ENCODE measurements at places on chromosomes 6 and 20.

DNA sequence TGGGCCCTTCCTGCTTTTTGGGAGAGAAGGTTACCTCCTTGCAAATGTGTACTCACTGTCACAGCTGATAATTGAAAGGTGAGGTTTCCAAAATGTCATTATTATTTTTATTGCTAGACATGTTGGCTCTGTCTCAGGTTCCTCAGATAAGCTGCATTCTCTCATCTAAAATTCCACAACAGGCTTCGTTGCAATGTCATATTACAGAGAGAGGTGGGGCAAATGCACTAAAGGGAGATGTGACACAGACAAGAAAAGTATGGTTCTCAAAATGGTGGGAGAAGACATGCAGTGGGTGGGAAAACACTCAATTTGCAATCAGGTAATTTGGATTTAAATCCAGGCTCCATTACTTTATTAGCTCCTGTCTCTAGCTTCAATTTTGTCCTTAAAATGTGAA lies 256.4 kb upstream of the POU3F2 start:
- no peak for DNase-seq

- no peak for DNase-seq
Measured at GRCh38 chr6:141316236-141316635, 816.5 kb upstream of the GJE1 start.

DNA sequence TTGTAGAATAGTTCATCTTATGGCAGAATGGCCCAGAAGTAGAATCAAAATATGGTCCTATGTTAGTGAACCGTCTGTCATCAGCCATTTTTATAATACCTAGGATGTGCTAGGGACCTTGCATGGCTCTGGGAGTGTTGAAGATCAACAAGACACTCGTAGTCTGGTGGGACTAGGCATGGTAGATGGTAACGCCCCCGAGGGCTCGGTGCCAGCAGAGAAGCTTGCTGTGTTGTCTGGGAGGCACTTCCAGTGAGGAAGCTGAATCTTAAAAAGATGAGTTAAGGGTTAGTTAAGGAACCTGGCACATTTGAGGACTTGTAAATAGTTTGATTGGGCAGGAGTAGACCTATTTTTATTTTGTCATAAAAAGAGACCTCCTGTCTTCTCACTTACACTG lies 82.4 kb downstream of the MAP3K4 start:
- no peak for DNase-seq

DNA sequence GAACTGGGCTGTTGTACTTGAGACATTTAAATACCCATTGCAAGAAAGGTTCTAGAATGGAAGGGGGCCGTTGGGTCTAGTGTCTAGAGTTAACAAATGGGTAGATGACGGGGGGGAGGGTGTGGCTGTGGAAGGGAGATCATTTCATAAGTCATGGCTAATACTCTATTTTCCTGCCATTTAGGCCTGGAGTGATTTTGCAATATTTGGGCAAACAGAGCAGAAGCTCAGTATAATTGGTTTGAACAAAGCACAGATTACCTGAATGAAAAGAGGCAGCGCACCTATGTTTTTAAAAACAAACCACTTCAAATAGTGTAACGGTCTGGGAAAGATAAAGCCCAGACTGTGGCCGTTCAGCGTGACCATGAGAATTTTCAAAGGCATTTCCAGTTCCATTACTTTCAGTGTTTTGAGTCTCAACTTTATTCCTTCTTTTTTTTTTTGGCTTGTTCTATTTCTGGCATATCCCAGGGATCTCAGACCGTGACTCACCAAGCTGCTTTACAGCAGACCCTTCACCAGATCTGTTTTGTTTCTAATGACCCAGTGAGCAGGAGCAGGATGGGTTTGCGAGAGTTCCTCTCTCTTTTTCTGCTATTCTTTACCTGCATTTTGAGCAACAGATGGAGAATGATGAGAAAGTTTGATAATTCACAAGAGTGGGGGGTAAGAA lies 73.7 kb downstream of the LYRM2 start:
- DNase-seq = no peak

GRCh38 chr6:164164876-164165275 lies 750.4 kb downstream of the QKI start:
- DNase-seq = no peak

- DNase-seq = no peak
Measured at GRCh38 chr6:112622036-112622435, 274.9 kb downstream of the RFPL4B start.

- DNase-seq = no peak
Measured at GRCh38 chr20:16174311-16174710, 398.9 kb downstream of the KIF16B start.

DNA sequence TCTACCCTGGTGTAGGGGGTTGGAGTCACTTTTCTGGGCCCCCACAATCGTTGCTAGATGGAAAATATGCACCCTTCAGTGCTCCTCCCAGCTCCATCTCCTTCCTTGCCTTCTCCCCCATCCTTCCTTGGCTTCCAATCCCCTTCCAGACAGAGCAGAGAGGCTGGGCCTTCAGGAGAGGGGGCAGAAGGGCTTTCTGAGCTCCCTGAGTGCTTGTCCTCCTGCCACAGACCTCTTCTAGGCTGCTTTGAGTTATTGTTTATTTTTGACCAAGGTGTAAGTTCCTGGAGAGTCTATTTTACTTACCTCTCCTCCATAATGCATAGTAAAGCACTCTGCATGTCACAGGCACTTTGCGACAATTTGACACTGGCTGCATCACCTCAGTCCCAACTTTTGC lies 96.4 kb upstream of the CNKSR3 start:
- no peak for DNase-seq

DNA sequence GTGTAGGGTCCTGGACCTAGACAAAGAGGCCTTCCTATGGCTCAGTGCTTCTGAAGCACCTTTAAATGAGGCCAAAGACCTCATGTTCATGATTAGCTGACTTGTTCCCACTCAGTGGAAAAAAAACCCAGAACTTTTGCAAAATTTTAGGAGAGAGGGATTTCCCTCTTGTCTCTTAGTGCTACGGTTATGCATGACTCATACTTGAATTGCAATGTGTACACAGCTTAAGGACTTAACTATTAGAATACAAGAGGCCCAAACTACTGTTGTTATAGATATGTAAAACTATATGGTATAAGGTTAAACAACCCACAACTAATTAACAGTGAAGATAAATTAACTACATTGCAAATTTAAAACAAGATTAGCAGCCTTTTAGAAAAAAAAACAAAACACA lies 32.3 kb upstream of the HLA-A start:
- no peak for DNase-seq

GRCh38 chr6:113616701-113617274 lies 240.4 kb upstream of the MARCKS start:
- DNase-seq = no peak

GRCh38 chr6:165404697-165405096 lies 95.3 kb upstream of the C6orf118 start:
- DNase-seq = no peak

- DNase-seq = no peak
Measured at GRCh38 chr20:25418776-25419175, 11.3 kb downstream of the GINS1 start.

DNA sequence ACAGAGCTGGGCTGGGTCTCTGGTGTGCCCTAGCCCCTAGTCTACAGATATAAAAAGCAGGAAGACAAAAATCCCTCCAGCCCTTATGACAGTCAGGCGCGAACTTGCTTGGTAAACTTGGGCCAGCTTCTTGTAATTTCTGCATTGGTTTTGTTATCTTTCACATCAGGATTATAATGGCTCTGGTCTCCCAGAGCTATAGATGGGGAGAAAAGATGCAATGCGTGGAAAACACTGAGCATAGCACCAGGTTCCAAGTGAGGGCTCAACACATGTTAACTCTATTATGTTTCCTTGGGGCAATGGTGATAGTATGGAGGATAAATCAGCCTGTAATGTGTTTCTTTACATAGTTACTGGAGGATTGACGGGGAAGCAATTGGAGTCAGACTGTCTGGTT lies 246.8 kb upstream of the KCNG1 start:
- DNase-seq = no peak

DNA sequence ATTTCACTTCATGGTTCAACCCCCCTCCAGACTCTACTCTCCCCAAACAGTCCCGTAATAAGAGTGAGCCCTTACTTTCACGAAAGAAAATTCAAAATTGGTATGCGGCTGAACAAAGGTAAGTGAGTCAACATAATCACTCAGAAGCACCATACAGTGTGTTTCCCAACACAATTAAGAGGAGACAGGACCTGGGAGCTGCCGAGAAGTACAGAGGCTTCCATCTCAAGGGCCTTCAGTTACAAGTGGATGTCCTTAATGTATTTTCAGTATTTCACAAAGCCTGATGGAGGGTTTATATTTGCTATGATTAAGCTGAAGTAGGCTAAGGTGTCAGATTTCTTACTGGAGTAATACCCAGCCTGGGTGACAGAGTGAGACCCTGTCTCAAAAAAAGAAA lies 51.1 kb downstream of the MYO6 start:
- DNase-seq = no peak

- DNase-seq = no peak
Measured at GRCh38 chr6:75287424-75287823, 2.8 kb upstream of the TMEM30A start.

DNA sequence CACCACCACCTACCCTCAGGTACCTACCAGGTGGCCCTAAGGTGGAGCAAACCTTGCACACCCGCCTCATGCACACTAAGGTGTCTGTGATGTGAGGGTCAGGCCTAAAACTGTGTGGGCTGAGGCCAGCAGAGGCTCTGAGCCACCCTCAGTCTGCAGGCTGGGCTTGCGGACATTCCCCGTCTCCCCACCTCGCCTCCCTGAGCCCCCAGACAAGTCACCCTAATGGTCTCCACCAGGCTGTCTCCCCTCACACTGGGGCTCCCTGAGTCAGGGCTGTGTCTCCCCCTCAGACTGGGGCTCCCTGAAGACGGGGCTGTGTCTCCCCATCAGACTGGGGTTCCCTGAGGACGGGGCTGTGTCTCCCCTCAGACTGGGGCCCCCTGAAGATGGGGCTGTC lies 12.5 kb downstream of the PRPH2 start:
- no peak for DNase-seq

GRCh38 chr6:166581091-166581511 lies 5.4 kb downstream of the RAMACL start:
- DNase-seq = no peak

DNA sequence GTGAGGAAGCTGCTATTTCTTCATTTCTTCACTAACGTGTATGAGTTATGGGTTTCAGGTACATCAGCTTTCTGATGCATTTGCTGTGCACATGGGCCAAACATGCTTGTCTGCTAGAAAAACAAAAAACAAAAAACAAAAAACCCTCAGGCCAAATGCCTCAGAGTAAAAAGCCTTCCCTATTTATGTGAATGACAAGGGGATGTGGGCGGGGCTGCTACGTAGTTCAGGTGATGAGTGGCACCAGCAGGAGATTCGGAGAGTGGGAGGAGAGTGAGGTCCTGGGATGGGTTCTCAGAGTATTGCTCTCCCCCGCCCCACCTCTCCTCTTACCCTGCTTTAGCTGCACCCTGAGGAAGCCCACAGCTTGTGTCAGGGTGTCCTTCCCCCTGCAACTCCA lies 596.8 kb upstream of the JAG1 start:
- DNase-seq = no peak

GRCh38 chr20:41877911-41878310 lies 259.7 kb upstream of the CHD6 start:
- DNase-seq = no peak

DNA sequence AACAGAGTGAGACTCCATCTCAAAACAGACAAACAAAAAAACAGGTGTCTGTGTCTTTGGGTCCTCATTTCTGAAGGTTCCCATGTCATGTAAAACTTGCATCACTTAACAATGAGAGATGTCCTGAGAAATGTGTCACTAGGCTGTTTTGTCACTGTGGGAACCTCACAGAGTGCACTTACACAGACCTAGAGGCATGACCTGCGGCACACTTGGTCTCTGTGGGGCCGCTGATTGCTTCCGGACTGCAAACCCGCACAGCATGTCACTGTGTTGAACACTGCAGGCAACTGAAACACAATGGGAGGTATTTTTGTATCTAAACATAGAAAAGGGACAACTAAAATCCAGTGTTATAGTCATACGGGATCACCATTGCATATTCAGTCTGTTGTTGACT lies 42.3 kb upstream of the TMEM181 start:
- no peak for DNase-seq

GRCh38 chr6:106972500-106972899 lies 2.0 kb downstream of the CD24 start:
- no peak for DNase-seq

DNA sequence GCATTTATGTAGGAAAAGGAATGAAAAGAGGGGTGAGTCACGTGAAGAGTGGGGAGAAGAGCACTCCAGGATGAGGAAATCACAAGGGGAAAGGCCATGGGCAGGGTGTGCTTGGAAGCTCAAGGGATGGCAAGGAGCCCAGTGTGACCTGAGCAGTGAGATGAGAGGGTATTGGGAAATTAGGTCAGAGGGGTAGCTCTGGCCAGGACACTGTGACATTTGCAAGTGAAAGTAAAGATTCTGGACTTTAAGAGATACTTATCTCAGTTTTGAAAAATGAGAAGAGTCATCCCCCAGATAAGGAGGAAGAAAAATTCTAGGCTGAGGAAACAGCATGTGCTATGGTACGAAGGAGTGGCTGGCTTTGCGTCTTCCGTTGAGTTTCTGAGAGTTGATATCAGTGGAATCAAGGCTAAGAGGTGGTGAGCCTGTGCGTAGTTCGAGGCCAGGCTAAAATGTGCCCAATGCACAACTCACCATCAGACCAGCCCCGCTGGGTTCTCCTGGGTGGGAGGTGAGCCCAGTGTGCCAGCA lies 79.9 kb downstream of the GCLC start:
- DNase-seq = no peak
